ENCODE measurements at places on chromosomes 7 and 10. TPM values are rescaled to one million over a fixed set of nuclear protein-coding genes. Genes with fewer than 3 reads are reported as not detected.

The PTPN20 gene
- 4.5 TPM for total RNA-seq

The STEAP4 gene
- total RNA-seq: 40.5 TPM

The RELN gene
- total RNA-seq: 0.12 TPM

The GDF10 gene
- 0.12 TPM for total RNA-seq

The NT5C3A gene
- 10.6 TPM for total RNA-seq

The NUTM2E gene
- total RNA-seq: not detected

The LIMK1 gene
- 19.5 TPM for total RNA-seq

The CDC14C gene
- total RNA-seq: not detected

The NYAP1 gene
- total RNA-seq: 0.59 TPM

The VAX1 gene
- total RNA-seq: not detected

The WDR86 gene
- total RNA-seq: 2.4 TPM

The RBP4 gene
- total RNA-seq: 6.4 TPM

The SRPK2 gene
- 33.1 TPM for total RNA-seq

The CPXM2 gene
- total RNA-seq: 0.75 TPM

The PCDH15 gene
- not detected for total RNA-seq

The ADCYAP1R1 gene
- 0.69 TPM for total RNA-seq

The APBB1IP gene
- 8.4 TPM for total RNA-seq

The CRTAC1 gene
- total RNA-seq: not detected

The PIK3CG gene
- 0.39 TPM for total RNA-seq

The ZNF777 gene
- 8.1 TPM for total RNA-seq

The PLA2G12B gene
- total RNA-seq: not detected

The TMEM213 gene
- total RNA-seq: not detected

The LOXL4 gene
- total RNA-seq: 3.9 TPM

The TFR2 gene
- total RNA-seq: not detected

The PNLIPRP2 gene
- total RNA-seq: not detected

The AFAP1L2 gene
- total RNA-seq: 3.1 TPM

The VWA2 gene
- total RNA-seq: 0.15 TPM

The HOXA2 gene
- total RNA-seq: not detected

The RTKN2 gene
- total RNA-seq: not detected

The SUV39H2 gene
- 9.8 TPM for total RNA-seq

The SUGCT gene
- 4.3 TPM for total RNA-seq

The PPP3CB gene
- total RNA-seq: 40.9 TPM

The AKR1D1 gene
- not detected for total RNA-seq

The STAMBPL1 gene
- total RNA-seq: 29.6 TPM

The HOXA5 gene
- not detected for total RNA-seq

The KCNIP2 gene
- total RNA-seq: 0.94 TPM

The NKX2-3 gene
- total RNA-seq: not detected

The TDRD1 gene
- 1.7 TPM for total RNA-seq

The CTAGE8 gene
- total RNA-seq: 0.10 TPM

The HECTD2 gene
- total RNA-seq: 5.6 TPM

The MSMB gene
- total RNA-seq: not detected

The VSTM2A gene
- total RNA-seq: not detected

The AGMO gene
- 1.2 TPM for total RNA-seq

The COL1A2 gene
- total RNA-seq: 7,512 TPM

Measured in cardiac ventricle fibroblast (primary cell).